ENCODE measurements at places on chromosomes 2 and 18.
A peak's percentile ranks its signal among the peaks of the same experiment; 100 is the strongest.

GRCh38 chr2:46735108-46735691 lies 180.4 kb downstream of the MCFD2 start:
- no peak for DNase-seq

- DNase-seq = no peak
Measured at GRCh38 chr18:73318739-73319479, 451.1 kb upstream of the NETO1 start.

GRCh38 chr18:58596265-58596681 lies 32.6 kb downstream of the ALPK2 start:
- no peak for DNase-seq

GRCh38 chr2:112157472-112157871 lies 19.3 kb downstream of the FBLN7 start:
- no peak for DNase-seq

- no peak for DNase-seq
Measured at GRCh38 chr2:169673106-169673505, 21.1 kb downstream of the CFAP210 start.

GRCh38 chr18:37637478-37637850 lies 71.9 kb upstream of the CELF4 start:
- no peak for DNase-seq

DNA sequence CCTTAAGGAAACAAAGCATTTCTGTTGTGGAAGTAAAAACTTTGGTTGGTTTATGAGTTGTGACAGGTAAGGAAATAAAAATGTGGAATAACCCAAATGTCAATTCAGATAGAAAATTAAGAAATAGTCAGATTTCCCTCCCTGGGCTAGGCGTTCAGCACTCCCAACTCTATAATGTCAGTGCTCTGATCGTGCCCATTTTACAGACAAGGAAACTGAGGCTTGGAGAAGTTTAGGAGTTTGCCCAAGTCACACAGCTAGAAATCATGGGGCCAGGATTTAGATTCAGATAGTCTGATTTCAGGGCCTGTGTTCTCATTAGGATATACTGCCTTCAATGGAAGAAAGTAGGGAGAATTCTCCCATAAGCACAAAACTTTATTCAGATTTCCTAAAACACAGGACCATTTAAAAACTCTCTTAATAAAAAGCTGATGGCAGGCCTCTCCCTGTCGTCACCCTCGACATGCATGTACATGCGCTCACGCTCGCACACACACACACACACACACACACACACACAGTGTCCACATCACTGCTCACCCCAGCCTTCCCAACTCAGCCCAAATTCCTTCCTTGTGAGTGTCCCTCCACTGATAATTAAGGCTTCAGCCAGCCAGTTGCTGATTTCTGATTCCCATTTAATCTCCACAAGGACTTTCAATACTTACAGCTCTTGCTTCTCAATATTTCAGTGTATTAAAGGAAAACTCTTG lies 49.1 kb upstream of the SLC14A2 start:
- no peak for DNase-seq

DNA sequence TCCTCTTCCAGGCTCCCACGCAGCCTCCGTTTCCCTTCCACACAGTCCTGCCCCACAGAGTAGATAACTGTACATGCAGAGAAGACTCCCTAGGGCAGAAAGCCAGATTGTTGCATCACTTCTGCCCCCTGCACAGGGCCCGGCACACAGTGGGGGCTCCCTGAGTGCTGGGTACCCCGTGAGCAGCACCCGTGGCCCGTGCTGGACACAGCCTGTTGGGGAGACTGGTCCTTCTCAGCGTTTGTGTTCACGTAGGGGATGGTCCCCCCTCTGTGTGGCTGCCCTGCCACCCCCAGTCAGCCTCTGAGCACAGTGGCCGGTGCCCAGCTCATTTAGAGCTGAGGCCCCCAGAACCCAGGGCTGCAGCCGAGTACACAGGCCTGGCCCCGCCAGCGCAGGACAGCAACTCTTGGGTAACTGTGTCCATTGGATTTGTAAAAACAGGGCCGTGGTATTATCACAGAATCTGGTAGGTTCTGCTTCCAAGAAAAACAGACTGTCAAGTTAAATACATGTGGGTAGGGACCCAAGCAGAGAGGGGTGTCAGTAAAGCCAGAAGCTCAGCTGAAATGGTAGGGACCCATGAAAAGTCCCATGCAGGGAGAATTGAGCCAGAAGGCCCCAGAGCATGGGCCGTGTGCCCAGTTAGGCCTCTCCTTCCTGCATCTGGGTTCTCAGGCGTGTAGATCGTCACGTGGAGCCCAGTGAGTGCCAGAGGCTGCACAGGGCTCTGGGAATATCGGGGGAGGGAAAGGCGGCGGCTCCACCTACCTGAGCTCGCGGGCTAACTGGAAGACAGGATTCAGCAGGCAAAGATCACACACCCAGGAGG lies 257.3 kb downstream of the ATAD2B start:
- no peak for DNase-seq

DNA sequence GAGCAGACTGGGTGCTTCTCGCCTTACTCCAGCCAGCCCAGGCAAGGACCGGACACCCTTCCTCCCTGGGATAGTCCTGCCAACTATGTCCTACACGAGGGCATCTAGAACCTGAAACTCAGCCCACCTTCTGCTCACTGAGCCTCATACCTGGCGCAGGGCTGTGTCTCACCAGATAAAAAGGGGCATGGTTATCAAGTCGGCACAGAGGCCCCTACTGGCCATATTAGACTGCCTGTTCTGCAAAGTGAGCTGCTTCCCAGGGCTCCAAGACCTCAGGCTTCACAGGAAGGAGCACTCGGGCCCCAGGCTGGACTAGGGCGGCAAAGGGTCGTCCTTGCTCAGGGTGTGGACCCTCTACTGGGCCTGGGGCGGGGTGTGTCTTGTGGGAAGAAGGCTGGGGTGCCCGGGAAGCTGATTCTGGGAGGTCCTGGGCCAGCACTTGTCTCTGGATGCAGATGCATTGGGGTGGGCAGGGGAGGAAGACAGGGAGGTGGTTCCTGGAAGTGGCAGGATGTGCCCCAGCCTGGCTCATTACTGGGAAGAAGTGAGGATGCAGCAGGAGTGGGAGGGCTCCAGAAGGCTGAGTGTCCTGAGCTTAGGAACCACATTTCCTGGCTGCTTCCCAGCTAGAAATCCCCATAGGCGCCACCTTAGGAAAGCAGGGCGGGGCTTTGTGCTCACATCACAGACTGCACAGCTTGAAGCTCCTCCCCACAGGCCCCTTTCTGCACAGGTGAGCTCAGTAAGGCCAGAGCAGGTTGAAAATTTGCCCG lies 19.6 kb downstream of the EHD3 start:
- DNase-seq = no peak

DNA sequence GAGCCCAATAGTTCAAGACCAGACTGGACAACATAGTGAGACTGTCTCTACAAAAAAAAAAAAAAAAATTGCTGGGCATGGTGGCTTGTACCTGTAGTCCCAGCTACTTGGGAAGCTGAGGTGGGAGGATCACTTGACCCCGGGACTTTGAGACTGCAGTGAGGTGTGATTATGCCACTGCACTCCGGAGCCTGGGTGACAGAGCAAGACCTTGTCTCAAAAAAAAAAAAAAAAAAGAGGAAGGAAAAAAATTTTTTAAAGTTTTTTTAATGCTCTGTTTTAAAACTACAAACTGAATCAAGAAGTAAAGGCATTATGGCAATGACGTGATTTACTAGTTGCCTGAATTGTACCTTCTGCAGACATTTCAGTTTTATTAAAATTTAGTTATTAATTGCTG lies 54.5 kb upstream of the ZDBF2 start:
- no peak for DNase-seq

DNA sequence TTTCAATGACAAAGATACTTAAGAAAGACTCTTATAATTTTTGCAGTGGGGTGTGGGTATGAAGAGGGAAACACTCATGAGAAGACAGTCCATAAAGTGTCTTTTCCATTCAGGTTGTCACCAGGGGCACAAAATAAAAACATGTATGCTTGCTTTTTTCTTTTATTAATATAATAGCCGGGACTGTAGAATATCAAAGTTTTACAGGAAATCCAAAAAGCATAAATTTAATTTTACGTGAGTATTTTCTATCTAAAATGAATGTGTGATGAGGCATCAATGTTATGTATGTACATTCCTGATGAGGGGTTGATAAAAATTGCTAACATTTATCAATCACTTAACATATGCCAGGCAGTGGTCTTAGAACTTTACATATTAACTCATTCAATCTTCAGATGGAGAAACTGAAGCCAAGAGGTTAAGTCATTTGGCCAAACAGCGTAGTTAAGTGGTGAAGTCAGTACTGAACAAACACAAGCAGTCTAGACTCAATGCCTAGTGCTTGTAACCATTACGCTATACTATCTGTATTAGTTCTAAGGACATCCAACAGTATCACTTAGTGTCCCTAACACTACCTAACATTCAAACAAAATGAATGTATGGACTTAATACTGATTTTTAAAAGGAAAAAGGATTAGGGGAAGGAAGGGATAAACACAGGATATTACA lies 10.7 kb downstream of the CCT4 start:
- DNase-seq = no peak

- no peak for DNase-seq
Measured at GRCh38 chr2:2164326-2164917, 166.7 kb downstream of the MYT1L start.

DNA sequence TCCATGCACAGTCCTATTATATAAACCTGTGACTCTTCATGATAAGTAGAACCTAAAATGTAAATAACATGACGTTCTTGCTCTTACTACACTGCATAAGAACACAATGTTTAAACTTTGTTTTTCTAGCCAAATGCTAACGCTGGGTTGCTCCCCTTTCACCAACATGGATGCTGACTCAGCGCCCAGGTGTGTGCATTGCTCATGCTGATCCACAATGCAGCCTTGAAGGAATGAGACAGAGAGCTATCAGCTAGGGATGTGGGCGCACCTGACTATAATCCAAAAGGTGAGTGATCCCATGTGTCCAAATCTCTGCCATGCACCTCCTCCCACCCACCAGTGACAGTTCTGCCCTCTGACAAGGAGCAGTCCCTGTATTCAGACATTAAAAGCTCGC lies 235.0 kb downstream of the IRS1 start:
- DNase-seq = no peak

GRCh38 chr18:57909620-57910019 lies 106.5 kb upstream of the ATP8B1 start:
- no peak for DNase-seq

- DNase-seq = no peak
Measured at GRCh38 chr2:178266445-178266844, 72.1 kb downstream of the OSBPL6 start.

DNA sequence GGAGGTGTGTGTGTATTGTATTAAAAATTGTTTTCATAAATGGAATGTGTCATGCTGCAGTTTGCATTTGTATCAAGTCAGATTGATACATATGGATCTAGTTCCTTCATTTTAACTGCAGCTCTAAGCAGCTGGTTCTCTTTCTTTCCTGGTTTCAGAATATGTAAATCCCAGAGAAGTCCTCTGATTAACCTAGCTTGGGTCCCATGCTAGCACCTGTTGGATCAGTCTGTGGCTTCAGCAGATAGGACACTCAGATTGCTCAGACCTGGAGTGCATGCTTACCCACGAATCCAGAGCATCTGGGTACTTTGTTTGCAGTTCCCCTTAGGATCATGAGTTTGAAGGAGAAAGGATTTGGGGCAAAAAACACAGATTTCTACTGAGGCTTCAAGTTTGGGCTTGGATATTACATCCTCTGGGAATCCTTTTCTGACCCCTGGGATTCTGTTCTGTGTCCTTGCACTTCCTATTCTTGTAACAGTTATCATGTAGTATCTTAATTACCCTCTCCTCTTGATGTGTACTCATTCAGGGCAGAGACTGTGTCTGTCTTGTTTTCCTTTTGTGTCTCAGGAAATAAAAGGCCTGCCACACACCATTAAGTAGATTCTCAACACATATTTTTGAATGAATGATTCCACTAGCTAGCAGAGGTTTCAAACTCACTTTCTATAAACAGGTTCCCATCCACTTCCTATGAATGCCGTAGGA lies 142.1 kb downstream of the PHLPP1 start:
- DNase-seq = no peak

- DNase-seq = no peak
Measured at GRCh38 chr2:230691005-230691647, 21.5 kb upstream of the CAB39 start.

- DNase-seq = peak; percentile 14
Measured at GRCh38 chr2:97741686-97742085, 28.3 kb downstream of the ZAP70 start.

DNA sequence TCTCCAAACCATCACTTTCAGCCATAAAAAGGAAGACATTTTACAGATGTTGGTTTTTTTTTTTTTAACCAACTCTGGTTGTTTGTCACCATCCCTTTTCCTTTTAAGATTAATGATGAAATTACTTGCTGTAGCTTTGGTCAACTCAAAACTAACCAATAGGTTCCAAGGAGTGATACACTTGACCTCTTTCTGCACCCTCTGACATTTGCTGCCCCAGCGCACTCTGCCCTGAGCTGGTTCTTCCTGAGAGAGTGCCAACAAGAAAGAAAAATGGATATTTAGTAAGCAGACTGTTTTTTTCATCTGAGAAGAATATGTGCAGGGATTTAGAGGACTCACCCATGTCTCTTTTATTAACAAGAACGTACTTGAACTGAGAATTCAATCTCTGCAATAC lies 520.0 kb downstream of the TXNL1 start:
- DNase-seq = no peak

DNA sequence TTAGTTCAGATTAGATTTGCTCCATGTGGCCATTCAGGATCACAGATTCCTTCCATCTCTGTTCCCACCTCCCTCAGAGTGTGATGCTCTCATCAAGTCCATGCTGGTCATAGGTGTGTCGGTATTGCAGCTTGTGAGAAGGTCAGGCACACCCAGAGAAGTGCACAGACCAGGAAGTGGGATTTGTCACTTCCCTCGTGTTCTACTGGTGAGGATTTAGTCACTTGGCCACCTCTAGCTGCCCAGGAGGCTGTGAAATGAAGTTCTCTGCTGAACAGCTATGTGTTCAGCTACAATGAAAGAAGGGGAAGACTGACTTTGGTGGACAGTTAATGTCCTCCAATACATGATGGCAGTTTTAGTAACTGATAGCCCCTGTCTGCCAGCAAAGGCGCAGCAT lies 3.5 kb upstream of the LANCL1 start:
- DNase-seq = no peak

DNA sequence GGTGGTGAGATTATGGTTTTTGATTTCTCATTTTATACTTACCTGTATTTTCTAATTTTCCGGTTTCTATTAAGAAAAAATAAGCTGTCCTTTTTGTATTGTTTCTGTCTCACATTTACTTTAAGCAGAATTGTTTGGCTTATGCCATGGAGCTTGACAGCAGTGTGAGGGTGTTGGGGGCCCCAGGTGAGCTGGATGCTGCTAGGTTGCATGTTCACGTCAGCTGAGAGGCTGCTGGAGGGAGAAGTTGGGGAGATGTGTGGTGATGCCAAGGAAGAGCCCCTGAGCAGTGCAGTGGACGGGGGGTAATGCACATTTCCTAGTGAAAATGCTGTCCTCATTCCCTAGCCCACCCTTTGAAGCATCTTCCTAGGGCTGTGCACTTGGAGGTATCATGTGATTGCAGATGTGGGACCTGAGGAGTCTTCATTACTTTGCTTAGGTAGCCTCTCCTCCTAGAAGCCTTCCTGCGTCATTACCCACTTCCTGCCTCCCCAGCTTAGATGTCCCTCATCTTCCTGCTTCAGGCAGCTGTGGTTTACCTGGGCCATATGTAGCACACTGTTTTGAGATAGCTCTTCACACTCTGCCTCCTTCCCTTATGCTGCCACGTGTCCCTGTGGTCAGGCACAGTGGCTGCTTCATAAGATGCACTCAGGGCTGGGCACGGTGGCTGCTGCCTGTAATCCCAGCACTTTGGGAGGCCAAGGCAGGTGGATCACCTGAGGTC lies 16.2 kb downstream of the ATG16L1 start:
- DNase-seq = peak; percentile 89

- DNase-seq = no peak
Measured at GRCh38 chr2:132518302-132518701, 101.7 kb downstream of the GPR39 start.

Data from CD4-positive, alpha-beta T cell treated with Interleukin-15 for 1 hour (primary cell).